Aorta (tissue), 5 donors: ENCODE measurements at places on chromosomes 13 and 19.

GRCh38 chr19:10871711-10872545 lies 575 bp downstream of the CARM1 start:
- peak; percentile 76 for DNase-seq

DNA sequence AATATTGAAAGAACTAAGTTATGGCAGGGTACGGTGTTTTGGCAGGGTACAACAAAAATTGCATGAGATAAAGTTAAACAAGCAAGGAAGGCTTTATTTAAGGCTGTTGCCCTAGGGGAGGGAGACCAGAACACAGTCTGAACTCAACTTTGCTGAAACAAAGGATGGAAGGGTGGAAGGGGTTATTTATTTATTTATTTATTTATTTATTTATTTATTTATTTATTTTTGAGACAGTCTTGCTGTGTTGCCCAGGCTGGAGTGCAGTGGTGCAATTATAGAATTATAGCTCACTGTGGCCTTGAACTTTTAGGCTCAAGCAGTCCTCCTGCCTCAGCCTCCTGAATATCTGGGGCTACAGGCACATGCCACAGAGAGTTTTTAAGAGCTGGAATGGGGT lies 75.9 kb downstream of the HS6ST3 start:
- DNase-seq: no peak

DNA sequence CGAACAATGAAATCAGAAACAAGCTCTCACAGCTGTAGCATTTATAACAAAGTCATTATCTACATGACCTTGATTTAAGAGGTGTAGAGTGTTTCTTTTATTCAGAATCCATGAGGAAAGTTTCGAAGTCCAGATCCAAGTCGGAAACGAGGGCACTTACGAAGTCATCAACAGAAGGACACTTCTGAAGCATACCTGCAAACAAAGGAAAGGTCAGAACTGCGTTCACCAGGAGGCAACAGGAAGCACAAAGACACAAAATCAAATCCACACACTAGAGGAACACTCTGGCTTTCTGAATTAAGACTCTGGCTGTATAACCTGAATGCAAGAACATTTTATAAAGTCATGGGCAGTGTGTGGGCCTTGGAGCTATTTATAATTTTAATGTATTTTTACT lies 158.9 kb downstream of the MIPEP start:
- no peak for DNase-seq

DNA sequence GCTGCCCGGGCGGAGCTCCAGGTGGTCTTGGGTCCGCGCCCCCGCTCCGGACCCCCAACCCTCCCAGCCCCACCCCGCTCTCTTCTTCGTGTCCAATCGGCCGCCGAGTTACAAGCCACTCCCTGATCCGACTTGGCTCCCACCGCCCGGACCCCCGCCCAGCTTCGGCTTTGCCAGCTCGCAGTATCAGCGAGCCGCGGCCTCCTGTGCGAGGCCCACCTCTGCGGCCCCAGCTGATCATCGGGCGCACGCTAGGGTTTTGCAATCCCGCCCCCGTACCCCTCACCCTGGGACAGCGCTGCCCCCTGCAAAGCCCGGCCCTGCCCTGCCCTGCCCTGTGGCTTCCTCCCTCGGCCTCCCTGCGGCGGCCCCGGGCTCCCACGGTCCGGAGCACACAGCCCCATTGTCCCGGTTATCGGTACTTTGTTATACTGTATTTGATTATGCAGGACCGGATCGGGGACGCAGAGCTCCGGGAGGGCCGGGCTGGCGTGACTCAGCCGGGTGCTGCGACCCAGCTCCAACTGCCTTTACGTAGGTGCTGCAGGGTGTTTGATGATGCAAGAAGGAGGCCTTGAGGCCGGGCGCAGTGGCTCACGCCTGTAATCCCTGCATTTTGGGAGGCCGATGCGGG lies 598 bp upstream of the LPAR2 start:
- DNase-seq: no peak

DNA sequence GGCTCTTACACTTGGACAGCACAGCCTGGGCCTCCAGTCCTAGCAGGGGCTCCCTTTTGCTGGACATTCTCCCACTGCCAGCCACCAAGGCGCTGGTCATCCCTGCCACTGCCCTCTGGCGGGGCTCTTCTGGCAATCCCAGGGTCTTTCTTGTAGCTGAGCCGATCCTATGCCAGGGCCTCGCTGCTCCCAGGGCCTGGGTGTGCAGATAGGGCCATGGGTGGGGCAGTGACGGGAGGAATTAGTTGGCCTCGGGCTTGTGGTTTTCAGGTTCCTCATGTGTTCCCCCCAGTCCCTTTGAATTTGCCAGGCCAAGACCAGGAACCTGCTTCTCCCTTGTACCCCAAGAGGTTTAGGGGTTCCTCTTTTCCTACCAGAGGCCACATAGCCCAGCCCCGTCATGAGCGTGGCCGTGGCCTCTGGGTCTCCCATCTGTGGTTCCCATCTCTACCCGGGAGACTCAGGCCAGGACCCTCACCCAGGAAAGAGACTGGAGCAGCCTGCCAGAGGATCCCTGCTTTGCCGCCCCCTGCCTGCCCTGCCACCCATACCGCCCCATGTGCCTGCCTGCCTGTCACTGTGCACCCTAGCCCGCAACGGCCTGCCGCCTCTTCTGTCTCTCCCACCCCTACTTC lies 26.2 kb downstream of the TMED1 start:
- no peak for DNase-seq

DNA sequence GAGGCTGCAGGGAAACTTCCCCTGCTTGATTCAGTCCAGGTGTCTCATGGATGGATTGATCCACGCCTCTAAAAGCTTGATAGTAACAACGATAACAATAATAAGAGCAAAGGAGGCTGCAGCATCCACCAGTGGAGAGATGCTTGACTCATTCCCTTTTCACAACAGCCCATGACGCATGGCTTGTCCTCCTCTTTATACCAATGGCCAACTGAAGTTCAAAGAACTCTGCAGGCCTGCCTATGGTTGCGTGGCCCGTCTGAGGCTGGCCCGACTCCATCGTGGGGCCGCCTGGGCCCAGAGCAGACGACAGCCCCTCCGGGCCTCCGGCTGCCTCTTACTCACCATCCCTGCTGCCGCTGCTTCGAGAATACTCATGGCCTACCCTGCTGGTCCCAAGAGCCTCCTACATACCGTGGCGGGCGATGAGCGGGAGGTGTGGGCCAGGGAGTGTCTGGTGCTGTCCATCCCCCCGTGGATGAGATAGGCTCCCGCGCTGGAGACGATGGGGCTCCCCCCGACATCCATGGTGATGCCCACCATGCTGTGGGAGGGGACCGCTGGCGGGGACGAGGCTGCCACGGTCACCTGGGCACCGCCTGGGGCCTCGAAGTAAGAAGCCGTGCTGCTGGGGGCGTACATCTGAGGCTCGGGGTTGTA lies 61.8 kb upstream of the RANBP3 start:
- no peak for DNase-seq

GRCh38 chr19:47826800-47827199 lies 5.1 kb downstream of the CRX start:
- DNase-seq: peak; percentile 12

- DNase-seq: no peak
These were observed 59.8 kb upstream of the RFC3 start for GRCh38 chr13:33758113-33758512.

DNA sequence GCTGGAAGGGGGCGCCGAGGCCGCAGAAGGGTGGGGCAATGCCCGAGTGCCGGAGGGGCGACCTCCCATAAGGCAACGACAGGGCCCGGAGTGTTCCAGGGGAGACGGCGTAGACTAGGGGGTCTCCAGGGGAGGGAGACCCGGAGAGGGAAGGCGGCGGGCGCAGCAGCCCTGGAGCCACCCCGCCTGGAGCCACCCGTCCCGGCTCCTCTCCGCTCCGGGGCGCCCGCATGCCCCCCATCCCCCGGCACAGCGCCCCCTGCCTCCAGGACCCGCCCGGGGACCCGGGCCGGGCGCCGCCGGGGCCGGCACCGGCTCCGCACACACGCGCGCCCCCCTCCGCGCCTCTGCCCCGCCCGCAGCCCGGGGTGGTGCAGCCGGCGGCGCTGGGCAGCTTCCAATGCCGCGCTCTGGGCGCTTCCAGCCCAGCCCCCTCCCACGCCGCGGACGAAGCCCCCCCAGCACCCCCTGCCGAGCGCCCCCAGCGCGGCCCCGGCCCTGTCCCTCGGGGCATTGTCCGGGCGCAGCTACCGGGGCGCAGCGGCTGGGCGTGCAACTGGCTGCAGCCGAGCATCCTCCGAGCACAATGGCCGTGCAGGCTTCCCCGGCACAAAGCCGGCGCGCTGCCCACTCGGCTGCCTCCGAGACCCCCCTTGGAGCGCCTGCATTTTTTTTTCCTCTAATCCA lies 519 bp downstream of the PTPRS start:
- no peak for DNase-seq

GRCh38 chr19:18999016-18999758 lies 34.1 kb downstream of the SUGP2 start:
- DNase-seq: no peak

DNA sequence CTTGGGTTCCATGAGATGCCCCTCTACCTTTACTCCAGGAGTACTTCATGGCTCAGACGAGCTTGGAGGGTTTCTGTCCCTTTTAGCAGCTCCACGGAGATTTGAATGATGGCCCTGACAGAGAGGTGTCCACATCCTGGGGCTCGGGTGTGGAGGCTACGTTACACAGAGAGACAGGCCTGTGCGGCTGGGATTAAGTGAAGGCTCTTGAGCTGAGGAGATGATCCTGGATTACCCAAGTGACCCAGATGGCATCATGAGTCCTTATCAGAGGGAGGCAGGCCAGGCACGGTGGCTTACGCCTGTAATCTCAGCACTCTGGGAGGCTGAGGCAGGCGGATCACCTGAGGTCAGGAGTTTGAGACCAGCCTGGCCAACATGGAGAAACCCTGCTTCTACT lies 12.4 kb downstream of the DPP9 start:
- DNase-seq: no peak

- peak; percentile 89 for DNase-seq
These were observed 25.4 kb downstream of the RAB20 start for GRCh38 chr13:110536006-110536693.

DNA sequence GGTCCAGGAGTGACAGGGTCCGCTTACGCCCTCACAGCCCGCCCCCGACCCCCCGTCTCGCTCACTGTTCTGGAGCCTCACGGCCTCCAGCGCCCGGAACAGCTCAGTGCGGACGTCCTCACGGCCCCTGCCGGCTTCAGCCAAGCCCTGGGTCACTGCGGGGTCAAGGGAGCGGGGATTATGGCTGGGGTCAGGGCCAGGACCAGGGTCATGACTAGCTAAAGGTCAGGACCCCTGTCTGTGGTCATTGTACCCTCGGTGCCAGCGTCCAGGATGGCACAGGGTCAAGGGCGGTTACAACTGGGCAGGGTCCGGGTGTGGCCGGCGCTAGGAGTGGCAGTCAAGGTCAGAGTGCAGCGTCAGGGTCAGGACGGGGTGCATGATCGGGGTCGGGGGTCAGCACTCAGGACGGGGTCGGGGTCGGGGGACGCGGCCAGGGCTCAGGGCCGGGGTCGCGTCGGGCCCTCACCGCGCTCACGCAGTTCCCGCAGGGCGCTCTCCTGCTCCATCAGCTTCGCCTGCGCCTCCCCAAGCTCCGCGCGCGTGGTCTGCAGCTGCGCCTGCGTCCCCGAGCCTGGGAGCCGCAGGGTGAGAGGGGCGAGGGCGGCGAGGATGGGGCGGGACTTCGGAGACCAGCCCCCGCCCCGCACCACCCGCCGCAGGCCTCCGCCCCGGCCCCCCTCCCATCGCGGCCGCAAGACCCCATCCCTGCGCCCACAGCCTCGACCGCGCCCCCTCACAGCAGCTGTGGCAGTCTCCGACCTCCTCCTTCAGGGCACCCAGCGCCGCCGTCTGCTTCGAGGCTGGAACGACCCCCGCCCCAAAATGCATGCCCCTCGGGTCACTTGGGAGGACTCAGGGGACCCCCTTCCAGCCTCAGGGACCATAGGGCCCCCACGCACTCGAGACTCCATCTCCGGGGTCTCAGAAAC lies 1.4 kb downstream of the CLEC4G start:
- DNase-seq: no peak

- no peak for DNase-seq
These were observed at the start of gene LPAR6 for GRCh38 chr13:48412881-48413351. Gene LPAR6, minus strand, starts transcription at chr13:48413113. Its CDS starts 690 bp downstream, at chr13:48412423.

DNA sequence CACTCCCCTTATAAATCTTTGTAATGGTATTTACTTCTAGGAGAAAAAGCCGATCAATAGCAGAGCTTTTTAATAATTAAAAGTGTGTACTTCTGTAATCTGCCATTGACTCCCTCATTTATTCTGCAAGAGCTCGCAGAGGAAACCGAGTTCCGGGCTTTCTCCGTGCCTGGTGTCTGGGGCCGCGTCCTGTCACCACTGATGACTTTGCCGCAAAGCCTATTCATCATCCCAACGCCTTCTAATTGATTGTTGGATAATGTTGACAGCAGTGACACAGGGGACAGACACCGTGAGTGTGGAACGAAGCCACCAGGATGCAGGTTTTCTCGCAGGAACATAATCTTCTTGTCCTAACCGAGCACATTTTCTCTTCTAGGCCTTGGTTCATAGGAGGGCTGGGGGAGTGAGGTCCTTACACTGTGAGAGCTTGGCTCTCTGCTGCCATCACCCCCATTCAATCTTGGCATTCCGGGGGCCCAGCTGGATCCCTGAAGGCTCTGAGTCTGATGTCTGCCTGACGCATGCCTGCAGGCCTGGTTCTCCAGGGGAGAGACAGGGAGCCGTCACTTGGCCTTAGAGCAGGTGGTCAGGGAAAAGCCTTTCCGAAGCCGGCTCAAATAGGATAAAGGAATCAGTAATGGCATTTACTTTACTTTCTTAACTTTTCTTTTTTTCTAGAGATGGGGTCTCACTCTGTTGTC lies 110.3 kb downstream of the KDM4B start:
- DNase-seq: no peak

DNA sequence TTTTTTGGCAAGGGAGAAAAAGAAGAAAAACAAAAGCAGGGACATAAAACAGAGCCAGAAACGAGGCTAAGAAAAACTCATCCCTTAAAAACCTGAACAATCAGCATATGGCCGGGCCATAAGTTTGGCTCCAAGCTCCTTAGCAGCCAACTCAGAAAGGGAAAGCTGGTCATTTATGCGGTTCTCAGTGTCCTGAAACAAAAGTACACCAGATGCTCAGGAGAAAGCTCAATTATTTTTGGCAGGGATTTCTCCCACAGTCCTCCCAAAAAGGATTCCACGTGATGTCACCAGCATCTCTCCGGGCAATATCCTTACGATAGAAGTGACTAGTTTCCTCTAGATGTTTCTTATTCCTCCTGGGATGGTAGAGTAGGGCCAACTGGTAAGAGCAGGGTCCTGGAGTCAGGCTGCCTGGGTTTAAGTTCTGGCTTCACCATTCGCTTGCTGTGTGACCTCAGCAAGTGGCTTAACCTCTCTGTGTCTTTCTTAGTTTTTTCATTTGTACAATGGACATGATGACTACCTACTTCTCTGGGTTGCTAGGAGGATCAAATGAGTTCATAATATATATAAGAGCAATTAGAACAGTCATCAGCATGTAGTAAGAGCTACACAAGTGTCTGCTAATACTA lies 34.0 kb downstream of the PIN1 start:
- no peak for DNase-seq

DNA sequence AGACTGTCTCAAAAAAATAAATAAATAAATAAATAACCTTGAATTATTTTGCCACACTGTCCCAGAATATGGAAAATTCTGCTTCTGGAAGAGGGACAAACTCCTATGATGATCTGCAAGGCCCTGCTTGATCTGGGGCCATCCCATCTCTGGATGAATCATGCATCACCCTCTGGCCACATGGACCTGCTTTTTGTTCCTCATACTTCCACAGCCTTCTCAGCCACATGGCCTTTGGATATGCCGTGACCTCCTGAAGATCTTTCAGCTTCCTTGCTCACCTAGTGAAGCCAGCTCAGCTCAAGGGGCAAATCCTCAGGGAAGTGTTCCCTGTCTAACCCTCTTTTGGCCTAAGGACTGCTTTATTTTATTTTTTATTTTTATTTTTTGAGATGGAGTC lies 10.3 kb downstream of the IER2 start:
- no peak for DNase-seq

- no peak for DNase-seq
These were observed 24.8 kb upstream of the SLC46A3 start for GRCh38 chr13:28743499-28744083.
